ENCODE measurements at places on chromosomes 4 and X.

GRCh38 chrX:155441097-155441496, 17.3 kb downstream of the F8A3 start:
- DNase-seq, result no peak

GRCh38 chr4:8871417-8872401, at the start of gene HMX1:
Gene HMX1, minus strand, starts transcription at chr4:8871839. Its CDS starts 225 bp downstream, at chr4:8871614.
- DNase-seq, result no peak

- no peak for DNase-seq
Observed at GRCh38 chr4:122091836-122092405, 60.2 kb upstream of the BLTP1 start.

DNA sequence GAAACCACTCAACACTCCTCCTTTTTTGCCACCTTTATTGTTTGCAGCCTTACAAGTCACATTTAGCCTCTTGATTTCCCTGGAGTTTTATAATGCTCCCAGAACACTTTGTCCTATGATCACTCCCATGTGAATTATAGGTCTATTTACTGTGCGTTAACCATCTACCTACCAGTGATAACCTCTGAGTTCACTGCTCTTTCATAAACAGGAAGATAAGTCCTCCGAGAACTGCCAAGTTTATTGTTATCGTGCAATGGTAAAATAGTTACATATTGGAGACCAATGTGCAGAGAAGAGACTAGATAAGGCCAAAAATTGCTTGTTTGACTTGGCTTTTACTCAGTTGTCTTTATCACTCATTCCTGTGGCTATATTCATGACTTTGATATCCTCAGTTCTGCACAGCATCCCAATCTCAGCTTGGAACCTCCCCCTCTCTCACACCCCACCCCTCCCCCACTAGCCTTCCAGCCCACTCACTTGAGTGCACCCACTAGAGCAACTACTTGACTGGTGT, 12.9 kb upstream of the NUDT9 start:
- no peak for DNase-seq

- DNase-seq, result peak; percentile 82
Observed at GRCh38 chr4:84852081-84852480, 114.4 kb downstream of the WDFY3 start.

DNA sequence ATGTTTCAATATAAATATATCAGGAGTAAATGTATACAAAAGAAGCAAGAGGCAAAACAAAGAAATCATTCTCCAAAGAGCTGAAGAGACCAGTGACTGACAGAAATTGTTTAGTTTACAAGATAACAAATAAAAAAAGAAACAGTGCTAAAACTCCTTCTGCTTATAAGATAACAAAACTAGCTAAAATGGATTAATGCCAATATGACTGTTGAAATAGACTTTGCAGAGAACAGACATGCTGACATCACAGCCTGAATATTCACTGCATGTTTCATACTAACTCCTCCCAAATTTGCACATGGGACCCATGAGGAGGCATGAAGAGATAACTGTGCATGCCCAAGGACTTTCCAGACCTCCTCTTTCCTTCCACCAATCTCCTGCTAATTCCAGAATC, 6.2 kb upstream of the GABRA4 start:
- DNase-seq, result no peak

DNA sequence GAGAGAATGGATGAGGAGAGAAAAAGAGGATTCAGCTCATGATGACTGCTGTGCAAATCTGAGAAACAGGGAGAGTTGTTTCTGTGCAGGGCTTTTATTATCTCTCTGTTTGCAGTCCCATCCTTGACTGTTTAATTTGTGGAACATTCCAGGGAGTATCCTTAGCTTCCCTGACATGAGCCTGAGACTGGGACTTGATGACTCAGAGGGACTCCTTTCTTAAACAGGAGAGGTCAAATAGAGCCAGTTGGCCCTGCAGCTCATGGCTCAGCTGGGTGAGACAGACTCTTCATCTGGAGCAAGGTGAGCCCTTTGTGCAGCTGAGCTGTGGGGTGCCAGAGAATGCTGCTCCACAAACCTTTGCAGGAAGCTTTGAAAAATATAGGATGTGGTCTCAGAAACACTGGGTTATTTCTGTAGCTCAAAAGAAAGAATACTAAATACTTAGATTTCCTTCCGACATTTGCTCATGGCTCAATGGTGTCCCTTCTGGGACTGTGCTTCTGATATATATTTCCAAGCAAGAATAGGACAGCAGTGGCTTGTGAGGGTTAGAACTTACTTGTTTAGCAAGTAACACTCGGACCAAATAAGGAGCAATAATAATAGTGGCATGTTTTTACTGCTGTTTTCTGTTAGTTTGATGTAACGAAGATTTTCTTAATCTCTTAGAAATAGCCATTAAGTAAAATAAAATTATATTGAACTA, 14.5 kb downstream of the ARHGAP24 start:
- peak; percentile 80 for DNase-seq

- no peak for DNase-seq
Observed at GRCh38 chr4:101145021-101145420, 202.3 kb downstream of the PPP3CA start.

- peak; percentile 79 for DNase-seq
Observed at GRCh38 chr4:156594624-156595023, 377.0 kb downstream of the PDGFC start.

GRCh38 chr4:89539374-89539773, 231.8 kb upstream of the GPRIN3 start:
- peak; percentile 17 for DNase-seq

- DNase-seq, result peak; percentile 62
Observed at GRCh38 chr4:173121076-173121561, 47.5 kb upstream of the GALNT7 start.

DNA sequence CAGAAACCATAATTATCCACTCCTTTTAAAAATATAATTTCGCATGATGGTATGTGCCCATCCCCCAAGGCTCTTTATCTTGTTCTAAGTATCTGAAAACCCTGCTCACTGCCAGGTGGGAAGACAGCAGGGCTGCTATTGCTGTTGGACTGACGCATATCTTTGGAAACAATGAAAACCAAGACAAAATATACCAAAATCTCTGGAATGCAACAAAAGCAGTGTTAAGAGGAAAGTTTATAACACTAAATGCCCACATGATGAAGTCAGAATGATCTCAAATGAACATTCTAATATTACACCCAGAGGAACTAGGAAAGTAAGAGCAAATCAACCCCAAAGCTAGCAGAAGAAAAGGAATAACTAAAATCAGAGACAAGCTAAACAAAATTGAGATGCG, 162.0 kb downstream of the FAM47B start:
- DNase-seq, result peak; percentile 19

GRCh38 chrX:80648023-80648422, 161.7 kb downstream of the BRWD3 start:
- peak; percentile 6 for DNase-seq

GRCh38 chrX:14125462-14125861, 95.8 kb upstream of the GEMIN8 start:
- DNase-seq, result no peak

DNA sequence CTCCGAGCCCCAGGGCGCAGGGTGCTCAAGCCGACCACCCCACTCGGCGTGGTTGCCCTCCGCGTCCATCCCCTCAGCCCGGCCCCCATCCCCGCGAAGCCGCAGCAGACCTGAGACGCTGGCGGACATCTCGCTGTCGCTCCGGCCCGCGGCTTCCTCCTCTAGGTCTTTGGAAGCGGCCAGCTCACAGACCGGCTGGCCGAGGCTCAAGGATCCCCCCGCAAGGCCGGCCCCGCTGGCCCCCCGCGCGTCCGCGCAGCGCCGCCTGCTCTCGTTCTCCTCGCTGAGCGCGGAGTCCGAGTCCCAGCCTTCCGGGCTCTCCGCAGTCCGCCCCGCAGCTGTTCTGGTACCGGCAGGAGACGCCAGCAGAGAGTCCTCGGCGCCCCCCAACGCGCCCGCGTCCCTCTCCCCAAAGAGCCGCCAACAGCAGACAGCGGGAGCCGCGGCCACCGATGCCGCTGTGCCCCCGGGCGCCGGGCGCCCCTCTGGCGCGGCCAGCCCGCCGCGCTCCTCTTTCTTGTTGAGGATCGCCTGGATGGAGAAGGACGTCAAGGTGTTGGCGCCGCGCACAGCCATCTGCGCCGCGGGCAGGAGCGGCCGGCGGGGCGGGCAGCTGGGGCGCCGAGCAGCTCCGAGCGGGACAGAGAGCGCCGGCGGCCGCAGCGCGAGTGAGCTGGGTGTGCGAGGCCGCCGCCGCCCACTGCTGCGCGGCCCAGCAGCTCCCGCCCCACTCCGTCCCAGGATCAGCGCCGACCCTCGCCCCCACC, at the start of gene NKX3-2:
NKX3-2 (minus strand) TSS at position 670 of the 767 bp plus-strand sequence; CDS start at position 576, 94 bp downstream.
- peak; percentile 52 for DNase-seq

DNA sequence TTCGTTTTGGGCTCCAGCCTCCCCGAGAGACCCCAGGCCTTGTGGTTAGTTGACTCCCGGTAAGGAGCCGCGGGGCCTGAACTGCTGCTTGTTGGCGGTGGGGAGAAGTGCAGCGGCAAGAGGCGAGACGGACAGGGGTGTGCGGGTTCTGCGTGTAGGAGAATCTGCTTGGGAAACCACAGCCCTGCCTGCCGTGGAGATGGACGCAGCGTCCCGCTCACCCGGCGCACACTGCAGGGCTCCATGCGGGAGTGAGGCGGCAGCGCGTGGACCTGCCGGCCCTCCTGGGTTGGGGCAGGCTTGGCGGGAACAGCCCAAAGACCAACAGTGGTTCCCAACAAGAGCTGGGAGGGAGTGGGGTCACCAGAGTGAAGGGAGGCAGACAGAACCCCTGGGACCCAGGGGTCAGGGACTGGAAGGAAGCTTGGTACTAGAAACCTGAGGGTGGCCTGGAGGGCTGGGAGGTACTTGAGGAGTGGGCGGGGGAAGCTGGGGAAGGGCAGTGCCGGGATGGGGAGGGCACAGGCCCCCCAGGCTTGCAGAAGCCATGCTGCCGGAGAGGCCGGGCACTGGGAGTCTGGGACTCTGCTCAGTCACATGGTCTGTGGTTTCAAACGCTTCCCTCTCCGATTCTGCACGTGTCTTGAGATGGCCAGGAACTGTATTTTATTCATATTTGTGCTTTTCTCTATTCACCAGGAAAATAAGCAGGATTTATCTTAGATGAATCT, 70.8 kb downstream of the RGS12 start:
- no peak for DNase-seq

GRCh38 chrX:38318196-38318595, 9.1 kb downstream of the RPGR start:
- DNase-seq, result no peak

DNA sequence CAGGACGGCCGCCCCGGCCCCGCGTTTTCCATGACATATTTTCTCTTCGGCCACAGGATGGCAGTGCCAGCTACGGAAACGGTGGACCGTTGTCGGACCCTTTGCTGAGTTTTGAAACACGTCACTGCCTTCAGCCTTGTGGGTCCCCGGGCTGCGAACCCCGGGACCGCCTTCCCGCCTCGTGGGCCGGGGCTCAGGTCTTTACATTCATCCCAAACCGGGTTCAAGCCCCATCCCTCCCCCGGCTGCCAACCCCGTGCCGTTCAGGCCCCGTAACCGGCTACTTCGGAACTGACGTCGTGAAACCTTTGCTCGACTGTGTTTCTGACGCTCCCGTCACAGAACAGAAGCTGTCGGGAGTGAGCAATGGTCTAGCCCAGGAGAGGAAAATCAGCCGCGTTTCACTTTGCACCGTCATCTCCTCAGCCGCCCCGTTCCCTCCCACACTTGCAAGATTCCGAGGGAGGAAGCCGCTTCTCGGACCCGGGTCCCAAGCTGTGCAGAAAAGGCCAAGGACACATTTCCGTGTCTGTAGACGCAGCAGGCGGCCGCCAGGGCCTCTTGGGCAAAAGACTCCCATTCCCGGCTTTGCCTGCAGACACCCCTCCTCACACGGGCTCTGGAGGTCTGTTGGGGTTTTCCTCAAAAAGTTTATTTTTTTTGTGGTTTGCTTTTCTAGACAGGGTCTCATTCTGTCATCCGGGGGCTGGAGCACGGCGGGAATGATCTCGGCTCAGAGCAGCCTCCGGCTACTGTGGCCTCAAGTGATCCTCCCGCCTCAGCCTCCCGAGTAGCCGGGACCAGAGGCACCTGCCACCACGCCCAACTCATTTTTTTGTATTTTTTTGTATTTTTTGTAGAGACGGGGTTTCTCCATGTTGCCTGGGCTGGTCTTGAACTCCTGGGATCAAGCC, 41.4 kb upstream of the PPP2R3B start:
- DNase-seq, result no peak

- no peak for DNase-seq
Observed at GRCh38 chr4:77123411-77123810, 33.6 kb upstream of the CCNG2 start.

DNA sequence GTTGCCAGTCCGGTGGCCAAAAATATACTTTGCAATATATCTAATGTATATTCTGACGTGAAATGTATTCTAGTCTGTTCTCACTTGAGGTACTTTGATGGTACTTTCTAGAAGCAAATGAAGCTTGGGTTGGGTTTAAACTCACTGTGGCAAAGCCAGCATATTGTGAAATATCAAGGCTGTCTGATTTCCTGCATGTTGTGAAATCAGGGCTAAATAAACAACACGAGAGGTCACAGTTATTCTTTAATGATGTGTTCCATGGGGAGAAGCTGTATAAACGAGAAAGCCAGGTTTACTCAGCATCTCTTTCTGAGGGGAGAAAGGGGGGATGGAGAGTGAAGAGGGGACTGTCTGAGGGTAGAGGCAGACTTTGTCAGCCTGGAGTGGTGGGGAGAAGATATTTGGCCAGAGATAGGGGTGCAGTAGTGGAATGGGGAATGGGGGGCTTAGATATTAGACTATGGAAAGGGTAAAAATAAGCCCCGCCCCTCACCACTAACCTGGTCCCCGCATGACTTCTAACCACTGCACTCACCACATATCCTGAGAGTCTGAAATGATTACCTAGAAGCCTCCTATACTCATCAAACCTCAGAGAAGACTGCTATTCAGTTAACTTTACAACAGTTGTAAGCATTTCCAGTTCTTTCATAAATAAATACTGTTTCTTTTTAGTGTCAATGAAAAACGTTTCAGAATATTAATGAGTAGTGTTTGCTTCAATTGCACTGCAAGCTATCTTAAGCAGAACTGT, 5.9 kb upstream of the SCARB2 start:
- DNase-seq, result peak; percentile 16

- no peak for DNase-seq
Observed at GRCh38 chrX:2872671-2873277, 44.0 kb downstream of the GYG2 start.

- DNase-seq, result no peak
Observed at GRCh38 chr4:82381661-82382296, 8.0 kb upstream of the HNRNPD start.

GRCh38 chr4:86855572-86855971, 6.4 kb upstream of the SLC10A6 start:
- DNase-seq, result no peak

GRCh38 chrX:44580466-44580865, 37.8 kb upstream of the FUNDC1 start:
- DNase-seq, result no peak

- peak; percentile 4 for DNase-seq
Observed at GRCh38 chrX:100447655-100448397, 37.8 kb upstream of the PCDH19 start.

GRCh38 chrX:497186-498014, 110.7 kb upstream of the PPP2R3B start:
- DNase-seq, result no peak

DNA sequence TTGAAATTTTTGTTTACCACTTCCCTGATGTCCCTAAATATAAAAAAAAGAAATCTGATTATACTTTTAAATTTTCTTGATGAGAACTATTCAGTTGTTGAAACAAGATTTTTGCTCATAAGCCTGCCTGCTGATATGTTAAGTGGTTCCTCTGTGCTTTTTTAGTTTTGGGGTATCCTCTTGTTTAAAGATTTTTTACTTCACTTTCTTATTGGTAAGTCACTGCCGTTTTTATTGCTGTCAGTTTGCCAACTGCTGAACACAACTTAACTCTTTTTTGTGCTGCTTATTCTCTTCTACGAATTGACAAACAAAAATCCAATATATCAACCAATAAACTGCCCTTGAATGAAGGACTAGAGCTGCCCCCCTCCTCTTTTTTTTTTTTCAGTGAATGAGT, 39.5 kb downstream of the GUCY1A1 start:
- no peak for DNase-seq
